CD4-positive, alpha-beta memory T cell (primary cell): ENCODE measurements at places on chromosomes 3 and 15. TPM values are rescaled to one million over a fixed set of nuclear protein-coding genes. Genes with fewer than 3 reads are reported as not detected.

DNA sequence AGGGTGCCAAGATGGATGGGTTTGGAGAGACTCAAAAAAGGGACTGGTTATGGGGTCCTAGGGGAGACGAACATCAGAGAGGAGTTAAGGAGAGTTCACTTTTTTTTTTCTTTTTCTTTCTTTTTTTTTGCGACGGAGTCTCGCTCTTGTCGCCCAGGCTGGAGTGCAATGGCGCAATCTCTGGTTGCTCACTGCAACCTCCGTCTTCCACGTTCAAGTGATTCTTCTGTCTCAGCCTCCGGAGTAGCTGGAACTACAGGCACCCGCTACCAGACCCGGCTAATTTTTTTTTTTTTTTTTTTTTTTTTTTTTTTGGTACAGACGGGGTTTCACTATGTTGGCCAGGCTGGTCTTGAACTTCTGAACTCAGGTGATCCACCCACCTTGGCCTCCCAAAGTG lies 1.2 kb downstream of the SPINT1 start:
- DNase-seq: no peak

- DNase-seq: no peak
Measured at GRCh38 chr3:31967592-31967991, 13.5 kb downstream of the OSBPL10 start.

GRCh38 chr3:23671851-23672589 lies 133.7 kb upstream of the UBE2E1 start:
- no peak for DNase-seq

The CLDN1 gene
- not detected for total RNA-seq
